ENCODE measurements at places on chromosomes 16 and 17.

DNA sequence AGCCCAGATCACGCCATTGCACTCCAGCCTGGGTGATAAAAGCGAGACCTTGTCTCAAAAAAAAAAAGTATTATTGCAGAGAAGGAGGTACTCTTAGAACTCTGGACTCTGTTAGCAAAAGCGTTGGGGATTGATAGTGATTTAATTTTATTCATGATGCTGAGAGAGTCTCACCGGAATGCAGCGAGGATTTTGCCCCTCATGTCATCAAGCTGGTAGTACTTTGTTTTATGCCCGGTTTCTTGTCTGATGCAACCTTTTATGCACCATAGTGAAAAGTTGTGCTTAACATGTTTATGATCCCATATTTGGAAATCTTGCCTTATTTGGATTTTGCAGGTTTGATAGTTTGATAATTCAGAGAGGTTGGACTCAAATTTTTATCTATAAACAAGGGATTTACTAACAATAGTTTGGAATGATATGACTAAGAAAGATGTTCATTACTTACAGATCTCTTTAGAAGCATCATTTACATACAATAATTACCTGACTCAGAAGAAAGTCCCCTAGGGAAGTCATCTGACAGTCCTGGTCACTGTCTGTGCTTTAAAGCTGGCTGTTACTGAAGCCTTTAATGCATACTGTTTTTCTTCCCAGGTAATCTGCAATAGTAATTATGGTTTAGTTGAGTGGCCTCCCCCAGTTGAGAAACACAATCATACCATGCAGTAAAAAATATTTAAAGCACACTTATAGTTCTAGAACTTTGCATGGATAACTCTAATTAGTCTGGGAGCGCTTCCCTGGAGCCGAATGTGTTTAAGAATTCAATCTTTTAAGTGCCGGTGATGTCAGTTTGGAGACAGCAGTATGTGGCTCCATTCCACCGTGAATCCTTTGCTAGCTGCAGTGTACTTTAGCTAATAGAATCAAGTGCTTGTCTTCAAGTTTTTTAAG is 120.9 kb downstream of the PRKCA start:
- no peak for DNase-seq
- no peaks in the 10 kb centered on the region for H3K27me3 ChIP-seq
- no peak overlapping the region for H3K27ac ChIP-seq
- no peaks in the 10 kb centered on the region for H3K4me1 ChIP-seq
- no peaks in the 10 kb centered on the region for H3K36me3 ChIP-seq

DNA sequence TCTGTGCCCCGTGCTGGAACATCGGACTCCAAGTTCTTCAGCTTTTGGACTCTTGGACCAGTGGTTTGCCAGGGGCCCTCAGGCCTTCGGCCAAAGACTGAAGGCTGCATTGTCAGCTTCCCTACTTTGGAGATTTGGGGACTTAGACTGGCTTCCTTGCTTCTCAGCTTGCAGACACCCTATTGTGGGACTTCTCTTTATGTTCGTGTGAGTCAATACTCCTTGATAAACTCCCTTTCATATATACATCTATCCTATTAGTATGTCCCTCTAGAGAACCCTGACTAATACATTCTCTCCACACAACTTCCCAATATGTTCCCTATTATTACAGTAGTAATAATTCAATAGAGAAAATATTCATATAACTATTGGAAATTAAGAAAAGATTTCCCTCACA is 9.2 kb upstream of the ASGR2 start:
- no peaks in the 10 kb centered on the region for H3K27me3 ChIP-seq
- no peak for DNase-seq
- H3K36me3 ChIP-seq, result no peaks in the 10 kb centered on the region
- no peak overlapping the region for H3K4me3 ChIP-seq
- H3K4me1 ChIP-seq, result no peaks in the 10 kb centered on the region
- no peak overlapping the region for H3K27ac ChIP-seq

DNA sequence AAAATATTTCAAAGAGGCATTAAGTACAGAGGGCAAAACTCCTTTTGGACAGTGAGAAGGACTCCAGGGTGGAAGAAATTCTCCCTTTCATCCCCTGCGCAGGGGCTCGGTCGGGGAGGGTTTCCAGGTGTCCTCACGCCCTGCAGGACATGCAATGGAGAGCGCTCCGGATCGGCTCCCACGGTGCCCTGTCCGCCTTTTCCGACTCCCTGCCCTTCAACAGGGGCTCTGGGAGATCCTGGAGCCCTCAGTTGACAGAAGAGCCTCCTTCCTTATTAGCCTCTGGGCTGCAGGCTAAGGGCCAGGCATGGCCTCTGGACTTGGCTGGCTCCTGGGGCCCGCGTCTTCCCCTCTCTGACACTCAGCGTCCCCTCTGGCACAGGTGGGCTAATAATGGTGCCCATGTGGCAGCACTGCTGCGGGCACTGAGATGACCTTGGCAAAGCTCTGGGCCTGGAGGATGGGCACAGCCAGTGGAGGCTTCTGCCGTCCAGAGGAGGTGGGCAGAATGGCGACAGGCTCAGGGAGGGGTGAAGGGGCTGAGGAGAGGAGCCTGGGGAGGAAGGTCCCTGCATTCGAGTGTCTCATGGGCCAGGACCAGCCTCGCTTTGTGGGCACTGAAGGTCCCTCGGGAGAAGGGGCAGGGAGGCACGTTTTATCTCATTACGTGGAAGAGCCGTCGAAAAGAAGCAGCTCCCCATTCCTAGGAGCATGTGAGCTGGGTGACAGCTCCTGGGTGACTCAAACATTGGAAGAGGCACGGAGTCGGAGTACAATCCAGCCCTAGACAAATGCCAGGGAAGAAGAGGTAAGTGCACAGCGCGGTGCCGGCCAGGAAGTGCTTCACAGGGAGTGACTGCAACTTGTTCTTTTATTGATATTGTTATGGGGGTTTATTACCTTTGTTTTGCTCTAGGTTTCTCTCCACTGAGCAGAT is 161.7 kb downstream of the IRF8 start:
- DNase-seq, result no peak
- no peaks in the 10 kb centered on the region for H3K27me3 ChIP-seq
- no peak overlapping the region for H3K4me3 ChIP-seq
- H3K36me3 ChIP-seq, result no peaks in the 10 kb centered on the region

GRCh38 chr16:57562669-57563486 is 20.4 kb downstream of the ADGRG5 start:
- peak; percentile 37 for DNase-seq
- H3K4me3 ChIP-seq, result no peak overlapping the region
- no peaks in the 10 kb centered on the region for H3K27me3 ChIP-seq
- no peaks in the 10 kb centered on the region for H3K4me1 ChIP-seq
- H3K36me3 ChIP-seq, result no peaks in the 10 kb centered on the region

- H3K27me3 ChIP-seq, result no peaks in the 10 kb centered on the region
- H3K36me3 ChIP-seq, result no peaks in the 10 kb centered on the region
- no peak overlapping the region for H3K4me3 ChIP-seq
- DNase-seq, result no peak
These were observed 5.9 kb upstream of the CAPN15 start for GRCh38 chr16:521381-522210.

DNA sequence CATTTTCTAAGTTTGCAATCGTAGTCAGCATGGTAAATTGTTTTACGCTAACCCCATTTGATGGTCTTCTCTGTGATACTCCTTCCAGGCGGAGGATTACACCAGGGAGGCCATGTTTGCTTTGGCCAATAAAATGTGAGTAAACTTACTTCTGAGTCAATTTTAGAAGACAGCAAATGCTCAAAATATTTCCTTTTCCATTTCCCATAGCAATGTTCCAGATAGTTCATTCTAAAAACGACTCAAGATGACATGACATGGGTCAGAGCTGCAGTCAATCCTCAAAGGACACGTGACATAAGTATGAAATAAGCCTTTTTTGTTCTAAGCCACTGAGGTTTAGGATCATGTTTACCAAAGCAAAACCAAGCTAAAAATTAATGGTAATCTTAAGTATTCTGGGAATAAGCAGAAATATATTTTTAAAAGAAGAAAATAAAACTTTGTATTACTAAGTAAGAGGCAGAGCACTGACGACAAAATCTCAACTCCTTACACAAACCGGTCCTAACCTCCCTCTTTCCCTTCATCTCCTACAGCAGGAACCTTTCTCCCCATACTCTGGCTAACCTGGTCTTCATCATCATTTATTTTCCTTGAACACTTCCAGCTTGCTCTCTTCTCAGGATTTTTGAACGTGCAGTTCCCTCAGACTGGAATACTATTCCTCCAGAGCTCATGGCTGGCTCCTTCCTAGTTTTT is 266.2 kb downstream of the CEP112 start:
- H3K27me3 ChIP-seq, result no peaks in the 10 kb centered on the region
- H3K4me3 ChIP-seq, result no peak overlapping the region
- H3K27ac ChIP-seq, result no peak overlapping the region
- H3K36me3 ChIP-seq, result no peaks in the 10 kb centered on the region
- H3K4me1 ChIP-seq, result no peaks in the 10 kb centered on the region
- no peak for DNase-seq

DNA sequence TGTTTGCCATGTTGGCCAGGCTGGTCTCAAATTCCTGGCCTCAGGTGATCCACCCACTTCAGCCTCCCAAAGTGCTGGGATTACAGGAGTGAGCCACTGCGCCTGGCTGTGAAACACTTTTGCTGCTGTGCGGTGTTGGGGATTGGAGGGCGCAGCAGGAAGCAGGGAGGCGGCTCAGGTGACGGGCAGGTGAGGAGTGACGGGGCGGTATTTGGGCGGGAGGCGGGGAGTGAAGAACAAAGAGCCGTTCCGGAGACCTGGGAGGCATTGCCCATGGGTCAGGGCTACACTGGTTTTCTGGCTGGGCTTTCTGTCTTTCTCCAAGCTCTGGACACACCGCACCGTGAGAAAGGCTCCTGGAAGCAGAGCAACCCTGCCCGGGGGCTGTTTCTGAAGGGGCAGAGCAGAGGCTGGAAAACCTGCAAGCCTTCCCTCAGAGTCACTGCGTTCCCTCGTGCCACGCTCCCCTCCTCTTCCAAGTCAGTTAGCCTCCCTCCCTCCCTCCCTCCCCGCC is 22.1 kb downstream of the CRISPLD2 start:
- H3K4me3 ChIP-seq, result no peak overlapping the region
- H3K27me3 ChIP-seq, result no peaks in the 10 kb centered on the region
- H3K4me1 ChIP-seq, result no peaks in the 10 kb centered on the region
- H3K27ac ChIP-seq, result no peak overlapping the region
- no peaks in the 10 kb centered on the region for H3K36me3 ChIP-seq

DNA sequence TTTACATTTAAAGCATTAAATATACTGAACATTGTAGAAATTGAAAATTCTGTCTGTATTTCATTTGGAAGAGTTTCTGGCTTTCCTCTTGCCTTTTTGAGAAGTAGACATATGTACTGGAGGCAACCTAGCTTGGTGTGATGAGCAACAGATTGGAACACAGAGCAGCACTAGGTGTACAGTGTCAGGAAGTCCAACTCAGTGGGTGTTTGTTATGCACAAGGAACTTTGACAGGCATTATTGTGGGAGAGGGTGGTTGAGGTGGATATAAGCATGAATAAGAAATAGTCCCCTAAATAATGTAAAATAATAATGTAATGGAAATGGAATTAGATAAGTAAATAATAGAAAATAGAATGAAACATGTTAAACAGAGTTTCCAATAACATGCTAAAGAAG is 58.1 kb downstream of the PPM1E start:
- H3K27ac ChIP-seq, result no peak overlapping the region
- DNase-seq, result no peak
- H3K27me3 ChIP-seq, result no peaks in the 10 kb centered on the region
- H3K4me3 ChIP-seq, result no peak overlapping the region
- H3K4me1 ChIP-seq, result no peaks in the 10 kb centered on the region

DNA sequence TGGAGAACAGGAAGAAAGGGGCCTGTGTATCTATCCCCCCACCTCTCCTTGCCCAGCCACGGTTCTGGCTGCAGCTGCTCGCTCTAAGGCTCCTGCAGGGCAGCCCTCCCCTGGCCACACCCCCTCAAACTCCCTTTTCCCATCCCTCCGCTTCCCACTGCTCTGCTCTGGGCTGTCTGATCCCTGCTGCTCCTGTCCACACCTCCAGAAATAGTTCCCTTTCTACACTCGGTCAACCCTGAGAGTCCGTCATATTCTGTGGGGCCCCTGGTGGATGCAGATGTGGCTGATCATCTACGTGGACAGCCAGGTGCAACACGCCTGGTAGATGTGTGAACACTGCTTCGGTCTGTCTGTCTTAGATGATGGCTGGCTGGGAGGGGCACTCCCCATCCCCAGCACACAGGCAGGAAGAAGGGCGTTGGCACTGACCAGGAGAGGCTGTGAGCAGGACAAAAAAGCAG is 19.3 kb upstream of the KRT19 start:
- H3K4me3 ChIP-seq, result no peak overlapping the region
- DNase-seq, result peak; percentile 67
- H3K36me3 ChIP-seq, result no peaks in the 10 kb centered on the region
- no peaks in the 10 kb centered on the region for H3K27me3 ChIP-seq
- peak overlapping the region; percentile 6 for H3K27ac ChIP-seq
- H3K4me1 ChIP-seq, result no peaks in the 10 kb centered on the region

GRCh38 chr16:54244061-54244886 is 42.3 kb downstream of the IRX3 start:
- no peak overlapping the region for H3K27ac ChIP-seq
- no peaks in the 10 kb centered on the region for H3K36me3 ChIP-seq
- H3K4me1 ChIP-seq, result no peaks in the 10 kb centered on the region
- H3K4me3 ChIP-seq, result no peak overlapping the region

Measured in aorta (tissue), 5 donors.